ENCODE measurements at places on chromosomes 1 and 21.

GRCh38 chr1:162502928-162503327 is 5.3 kb downstream of the UHMK1 start:
- DNase-seq = no peak

DNA sequence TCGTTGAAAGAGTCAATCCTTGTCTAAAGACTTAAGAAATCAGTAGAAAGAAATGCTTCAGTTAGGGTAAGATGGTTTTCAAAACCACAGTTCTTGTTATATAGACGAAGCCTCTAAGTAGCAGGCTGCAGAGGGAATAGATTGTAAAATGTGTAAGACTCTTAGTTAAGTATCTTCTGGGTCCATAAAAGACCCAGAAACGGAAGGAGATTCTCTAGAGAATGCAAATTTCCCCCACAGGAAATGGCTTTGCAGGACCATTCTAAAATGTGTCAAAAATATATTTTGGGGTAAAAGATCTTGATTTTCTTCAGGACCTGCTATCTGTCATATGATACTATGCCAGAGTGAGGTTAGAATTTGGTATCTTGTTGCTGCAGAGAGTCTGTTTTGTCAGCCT is 13.4 kb downstream of the OR2T1 start:
- DNase-seq = no peak

DNA sequence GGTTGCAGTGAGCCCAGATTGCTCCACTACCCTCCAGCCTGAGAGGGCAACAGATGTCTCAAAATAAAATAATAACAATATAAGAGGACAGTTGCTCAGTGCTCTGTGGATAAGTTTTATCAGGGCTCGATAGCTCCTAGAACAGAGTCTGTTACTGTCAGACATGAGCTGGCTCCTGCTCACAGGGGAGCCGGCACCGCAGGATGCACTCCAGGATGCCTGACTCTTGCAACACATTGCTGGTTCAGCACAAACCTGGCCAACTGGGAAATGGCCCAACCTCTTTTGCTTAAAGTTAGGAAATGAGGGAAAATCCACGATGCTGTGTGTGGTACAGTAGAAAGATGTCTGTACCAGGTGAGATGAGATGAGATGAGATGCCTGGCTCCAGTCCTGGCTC is 5.8 kb upstream of the CTSE start:
- DNase-seq = no peak

- no peak for DNase-seq
These were observed 69.9 kb upstream of the DR1 start for GRCh38 chr1:93275634-93276295.

DNA sequence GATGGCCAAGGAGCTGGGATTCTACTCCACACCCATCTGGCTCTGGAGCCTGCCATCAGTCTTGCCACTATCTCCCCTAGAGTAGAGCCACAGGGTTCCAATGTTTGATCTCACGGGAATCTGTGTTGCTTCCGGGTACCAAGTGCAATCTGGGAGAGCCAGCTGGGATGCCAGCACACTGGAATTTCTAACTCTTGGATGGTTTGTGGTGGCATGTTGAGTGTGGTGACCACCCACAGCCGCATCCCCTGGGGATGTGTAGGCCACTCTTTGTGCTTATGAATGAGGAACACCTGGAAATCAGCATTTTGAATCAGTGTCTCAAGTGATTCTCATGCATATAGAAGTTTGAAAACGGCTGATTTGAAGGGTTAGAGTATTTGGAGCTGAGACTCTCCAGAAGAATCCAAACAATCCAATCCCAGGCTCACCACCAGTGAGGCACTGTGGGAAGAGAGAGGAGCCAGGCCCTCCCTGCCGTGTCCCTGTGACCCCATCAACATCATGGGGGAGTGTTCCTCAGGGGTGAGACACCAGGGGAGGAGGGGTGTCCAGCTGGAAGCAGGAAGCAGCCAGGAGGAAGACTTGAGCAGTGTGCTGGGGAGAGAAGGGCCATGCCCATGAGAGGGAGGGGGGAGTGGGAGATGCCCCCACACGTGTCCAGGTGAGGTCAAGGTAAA is 13.4 kb downstream of the FBLIM1 start:
- DNase-seq = no peak

DNA sequence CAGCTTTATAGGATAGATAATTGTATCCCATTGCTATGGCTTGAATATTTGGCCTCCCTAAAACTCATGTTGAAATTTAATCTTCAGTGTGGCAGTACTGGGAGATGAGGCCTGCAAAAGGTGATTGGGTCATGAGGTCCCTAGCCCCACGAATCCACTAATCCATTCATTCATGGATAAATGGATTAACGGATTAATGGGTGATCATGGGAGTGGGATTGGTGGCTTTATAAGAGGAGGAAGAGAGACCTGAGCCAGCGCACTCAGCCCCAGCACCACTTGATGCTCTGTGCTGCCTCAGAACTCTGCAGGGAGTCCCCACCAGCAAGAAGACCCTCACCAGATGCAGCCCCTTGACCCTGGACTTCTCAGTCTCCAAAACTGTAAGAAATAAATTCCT is 32.0 kb downstream of the S100A6 start:
- no peak for DNase-seq

DNA sequence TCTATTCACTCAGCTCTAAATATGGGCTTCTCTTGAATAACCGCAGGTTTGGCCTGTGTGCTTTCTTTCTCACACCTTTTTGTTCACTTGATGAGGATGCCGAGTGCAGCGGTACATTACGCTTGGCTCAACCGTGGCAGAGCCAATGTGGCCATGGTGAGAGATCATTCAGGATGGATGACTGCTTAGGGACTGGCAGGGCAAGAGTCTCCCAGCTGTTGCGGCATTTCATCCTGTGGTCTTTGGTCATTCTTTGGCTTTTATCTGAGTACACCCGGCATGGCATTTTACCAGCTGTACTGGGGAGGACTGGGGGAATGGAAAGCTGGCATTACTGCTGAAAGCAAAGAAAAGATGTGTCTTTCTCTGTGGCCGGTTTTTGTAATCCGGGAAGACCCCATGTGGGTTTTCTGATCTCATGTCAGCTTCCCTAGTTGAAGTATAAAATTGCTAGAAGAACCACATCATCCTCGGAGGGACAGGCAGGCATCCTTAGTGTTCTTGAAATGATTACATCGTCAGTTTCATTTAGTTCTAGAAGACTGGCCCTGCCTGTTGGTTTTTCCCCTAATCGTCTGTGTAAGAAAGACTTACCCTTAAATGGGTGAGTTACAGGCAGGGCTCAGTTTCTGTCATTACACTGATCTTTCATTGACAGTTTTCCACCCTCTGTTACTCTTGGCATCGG is 15.1 kb downstream of the PCP4 start:
- no peak for DNase-seq

- DNase-seq = no peak
These were observed 10.7 kb downstream of the NEGR1 start for GRCh38 chr1:72271555-72272085.

DNA sequence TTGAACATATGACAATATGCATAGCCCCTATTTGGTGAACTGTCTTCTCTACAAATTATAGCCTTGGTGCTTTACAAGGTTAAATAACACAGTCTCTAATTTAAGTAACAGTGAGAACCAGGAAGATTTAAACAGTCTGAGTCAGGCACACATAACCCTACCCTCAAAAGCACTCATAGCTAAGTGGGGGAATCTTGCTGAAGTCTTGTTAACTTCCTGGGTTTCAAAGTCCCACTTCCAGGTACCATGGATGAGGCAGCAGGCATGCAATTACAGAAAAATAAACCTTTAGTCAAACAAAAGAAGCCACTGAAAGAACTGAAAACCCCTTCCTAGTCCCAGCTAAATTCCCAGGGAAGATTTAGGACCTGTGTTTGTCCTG is 147.6 kb downstream of the PBX1 start:
- DNase-seq = no peak
